Activated T-cell treated with anti-CD3 and anti-CD28 coated beads, Interleukin-2, amount 50 U/mL, for 72 hours (primary cell): ENCODE measurements at places on chromosomes 11 and 22. TPM values are rescaled to one million over a fixed set of nuclear protein-coding genes. Genes with fewer than 3 reads are reported as not detected.

DNA sequence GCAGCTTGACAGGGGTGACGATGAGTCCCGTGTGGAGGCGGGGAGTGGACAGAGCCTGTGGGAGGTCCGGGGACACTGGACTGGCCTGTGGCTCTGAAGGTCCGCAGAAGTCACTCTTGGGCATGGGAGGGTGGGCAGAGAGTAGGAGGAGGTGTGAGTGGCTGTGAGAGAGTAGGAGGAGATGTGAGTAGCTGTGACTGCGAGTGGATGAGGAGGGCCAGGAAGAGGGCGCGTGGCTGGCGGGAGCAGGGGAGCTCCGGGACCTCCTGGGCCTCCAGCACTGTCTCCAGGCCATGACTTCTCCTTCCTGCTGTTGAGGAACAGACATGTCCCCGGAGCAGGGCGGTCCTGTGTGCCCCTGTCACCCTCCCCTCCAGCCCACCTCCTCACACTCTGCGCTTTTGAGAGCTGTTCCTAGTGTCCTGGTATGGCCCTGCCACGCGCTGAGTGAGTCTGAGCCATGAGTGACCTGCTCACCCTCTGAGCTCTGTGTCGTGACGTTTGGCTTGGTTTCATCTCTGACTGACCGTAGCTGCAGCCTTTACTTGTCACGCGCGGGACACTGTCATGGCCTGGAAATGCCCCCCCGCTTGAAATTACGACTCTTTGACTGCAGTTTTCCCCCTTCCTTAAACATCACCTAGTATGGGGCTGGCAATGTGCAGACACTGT, 391.5 kb downstream of the TBC1D22A start:
- DNase-seq, result no peak

DNA sequence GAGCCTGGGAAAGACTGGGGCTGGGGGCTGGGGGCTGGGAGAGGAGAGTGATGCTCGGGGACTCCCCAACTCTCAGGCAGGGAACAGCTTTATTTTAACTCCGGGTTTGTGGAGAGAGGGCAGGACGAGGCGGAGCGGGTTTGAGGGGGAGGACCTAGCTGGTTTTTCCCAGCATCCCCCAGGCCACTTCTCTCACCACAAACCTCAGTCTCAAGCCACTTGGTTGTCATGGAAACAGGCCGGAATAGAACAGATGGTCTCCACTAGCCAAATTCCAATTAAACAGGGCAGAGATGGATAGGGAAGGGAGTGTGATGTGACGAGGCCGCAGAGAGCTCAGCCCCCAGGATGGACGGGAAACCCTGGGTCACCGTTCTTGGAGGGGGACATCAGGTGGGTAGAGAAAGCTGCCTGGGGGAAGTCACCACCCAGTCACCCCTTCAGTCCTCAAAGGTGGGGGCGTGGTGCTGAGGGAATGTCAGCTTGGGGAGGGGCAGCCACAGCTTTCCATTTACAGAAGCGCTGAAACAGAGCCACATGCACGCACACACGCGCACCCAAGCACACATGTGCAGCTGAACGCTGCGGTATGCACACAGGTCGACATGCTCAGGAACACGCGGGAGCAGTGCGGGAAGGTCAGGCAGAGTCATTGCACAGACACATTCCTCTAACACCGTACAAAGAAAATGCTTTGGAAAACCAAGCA, 19.2 kb downstream of the NECTIN1 start:
- DNase-seq, result no peak

- no peak for DNase-seq
Measured at GRCh38 chr11:111823131-111823530, 48.2 kb downstream of the ALG9 start.

GRCh38 chr11:124285610-124286344, 28.0 kb downstream of the OR8D1 start:
- no peak for DNase-seq

- no peak for DNase-seq
Measured at GRCh38 chr11:44957776-44958564, 7.3 kb upstream of the TP53I11 start.

GRCh38 chr11:121466063-121466794, 13.5 kb upstream of the SORL1-AS1 start:
- peak; percentile 43 for DNase-seq

DNA sequence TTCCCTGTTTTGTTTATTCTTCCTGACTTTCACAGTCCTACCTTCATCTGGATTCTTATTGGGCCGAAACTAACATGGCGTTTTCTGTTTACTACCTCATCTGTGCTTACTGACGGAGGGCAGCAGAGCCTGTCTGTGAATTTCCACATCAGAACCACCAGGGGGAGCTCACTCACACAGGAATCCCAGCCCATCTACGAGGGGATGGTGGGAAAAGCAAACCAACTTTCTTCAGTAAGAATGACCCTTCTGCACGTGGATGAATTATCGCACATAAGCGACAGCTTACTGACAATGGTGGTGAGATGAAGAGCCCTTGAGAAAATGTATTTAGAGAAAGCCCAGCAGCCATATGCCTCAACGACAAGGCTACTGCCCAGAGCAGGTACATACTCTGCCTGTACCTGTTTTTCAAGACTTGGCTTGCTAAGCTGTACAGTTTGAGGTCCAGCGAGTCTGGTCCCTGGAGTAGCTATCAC, 42.5 kb downstream of the LARGE2 start:
- peak; percentile 61 for DNase-seq

DNA sequence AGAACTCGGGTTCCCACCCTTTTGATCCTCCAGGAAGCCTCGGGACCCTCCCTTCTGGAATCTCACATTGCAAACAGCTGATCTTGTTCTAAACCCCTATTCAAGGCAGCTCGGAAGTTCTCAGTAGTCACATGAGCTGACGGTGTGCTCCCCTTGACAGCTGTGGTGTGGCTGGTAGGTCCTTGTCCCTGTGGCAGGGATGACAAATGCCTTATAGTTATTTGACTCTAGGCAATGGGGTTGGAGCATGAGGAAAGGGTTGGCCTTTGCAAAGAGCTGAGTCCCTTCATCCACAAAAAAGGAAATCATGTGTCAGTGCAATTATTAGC, 23.6 kb downstream of the EIF4G2 start:
- DNase-seq, result no peak

- no peak for DNase-seq
Measured at GRCh38 chr11:116864531-116864930, 27.1 kb upstream of the APOA1 start.

DNA sequence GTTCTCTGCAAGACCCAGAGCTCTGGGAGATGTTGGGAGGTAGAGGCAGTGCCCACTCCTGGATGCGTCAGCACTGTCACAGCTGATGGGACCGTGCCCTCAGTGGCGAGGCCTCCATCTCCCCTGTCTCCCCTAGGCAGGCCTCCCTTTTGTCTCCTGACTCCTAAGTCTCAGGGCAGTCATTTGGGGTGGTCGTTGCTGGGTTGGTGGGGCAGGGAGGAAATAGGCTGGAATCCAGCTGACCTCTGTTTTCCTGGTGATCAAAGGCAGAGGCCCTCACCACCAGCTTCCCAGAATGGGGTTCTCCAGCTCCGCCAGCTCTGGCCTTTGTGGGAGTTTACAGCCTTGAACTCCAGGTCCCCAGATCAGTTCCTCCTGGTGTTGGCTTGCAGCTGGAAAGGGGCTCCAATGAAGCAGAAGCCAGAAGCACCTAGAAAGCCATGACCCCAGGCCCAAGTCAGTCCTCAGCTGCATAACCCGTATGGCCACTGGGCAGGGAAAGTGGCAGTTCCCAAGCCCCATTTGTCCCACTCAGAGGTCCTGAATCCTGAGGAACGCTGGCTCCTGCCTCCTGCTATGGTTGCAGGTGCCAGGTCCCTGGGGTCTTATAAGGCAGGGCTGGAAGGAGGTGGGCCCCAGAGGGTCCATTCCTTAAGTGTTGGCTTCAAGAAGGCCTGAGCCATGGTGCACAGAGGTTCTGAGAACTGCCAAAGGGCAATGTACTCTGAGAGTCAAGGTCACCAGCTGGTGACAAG, 7.3 kb upstream of the FXYD2 start:
- DNase-seq, result no peak

DNA sequence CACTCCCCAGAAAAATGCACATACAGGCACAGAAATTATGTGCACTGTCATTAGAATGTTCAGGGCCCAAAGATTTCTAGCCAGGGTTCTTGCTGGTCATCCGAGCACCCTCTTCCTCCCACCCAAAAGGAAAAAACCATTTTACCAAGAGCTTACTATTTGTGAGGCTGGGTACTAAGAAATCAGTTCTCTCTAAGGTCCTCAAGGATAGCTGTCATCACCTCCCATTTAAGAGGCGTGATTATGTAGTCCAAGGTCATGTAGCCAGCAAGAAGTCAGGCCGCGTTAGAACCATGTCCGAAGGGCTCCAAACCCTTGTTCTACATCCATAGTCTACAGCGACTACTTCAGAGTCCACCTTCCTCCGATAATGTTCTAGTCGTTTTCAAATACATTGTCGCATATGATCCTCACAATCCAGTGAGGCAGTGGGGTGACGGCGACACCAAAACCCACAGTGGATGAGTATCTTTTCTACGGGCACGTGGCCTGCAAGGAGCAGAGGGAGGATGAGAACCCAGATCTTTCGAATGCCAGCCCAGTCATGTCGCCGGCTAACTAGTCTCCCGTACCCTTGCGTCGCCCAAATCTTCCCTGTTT, 634 bp downstream of the TIMM8B start:
- DNase-seq, result peak; percentile 56

GRCh38 chr11:405954-406795, 8.6 kb downstream of the SIGIRR start:
- no peak for DNase-seq

DNA sequence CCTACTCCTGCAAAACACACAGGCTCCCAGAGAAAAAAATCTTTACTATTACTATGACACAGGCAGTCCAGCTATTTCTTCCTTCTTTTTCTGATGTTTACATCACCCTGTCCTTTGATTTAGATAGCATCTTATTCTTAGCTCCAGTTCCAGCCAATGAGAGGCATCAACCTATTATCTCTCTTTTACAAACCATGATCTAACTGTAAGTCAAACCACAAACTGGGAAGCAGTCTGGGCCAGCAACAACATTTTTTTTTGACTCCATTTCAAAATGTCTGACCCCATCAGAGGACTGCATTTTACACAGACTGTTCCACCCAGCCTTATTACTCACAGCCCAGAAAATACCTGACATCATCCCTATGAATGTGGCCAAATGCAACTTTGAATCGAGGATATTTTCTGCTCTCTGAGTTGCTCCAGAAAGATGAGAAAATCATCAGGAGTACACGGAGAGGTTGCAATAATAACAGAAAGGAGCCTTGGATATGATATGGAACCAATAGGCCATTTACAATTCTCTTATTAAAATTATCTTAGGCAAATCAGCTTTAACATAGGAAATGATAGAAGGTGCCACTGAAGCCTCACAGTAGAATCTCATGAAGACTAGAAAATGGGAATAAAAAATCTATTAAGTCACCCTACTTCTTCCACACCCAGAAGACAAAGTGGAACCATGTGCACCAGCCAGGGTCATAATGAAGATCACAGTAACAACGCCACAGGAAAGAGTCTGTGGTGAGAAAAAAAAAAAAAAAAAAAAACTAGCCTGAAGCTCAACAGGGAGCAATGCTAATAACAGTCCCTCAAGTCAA, 21.2 kb downstream of the TBRG1 start:
- no peak for DNase-seq

GRCh38 chr11:79940974-79941735, 500.3 kb upstream of the TENM4 start:
- no peak for DNase-seq

GRCh38 chr11:1520663-1521267, 34.2 kb upstream of the MOB2 start:
- no peak for DNase-seq

- no peak for DNase-seq
Measured at GRCh38 chr11:109304159-109304558, 117.8 kb upstream of the C11orf87 start.

GRCh38 chr22:30370641-30371230, 13.9 kb downstream of the CCDC157 start:
- DNase-seq, result no peak

DNA sequence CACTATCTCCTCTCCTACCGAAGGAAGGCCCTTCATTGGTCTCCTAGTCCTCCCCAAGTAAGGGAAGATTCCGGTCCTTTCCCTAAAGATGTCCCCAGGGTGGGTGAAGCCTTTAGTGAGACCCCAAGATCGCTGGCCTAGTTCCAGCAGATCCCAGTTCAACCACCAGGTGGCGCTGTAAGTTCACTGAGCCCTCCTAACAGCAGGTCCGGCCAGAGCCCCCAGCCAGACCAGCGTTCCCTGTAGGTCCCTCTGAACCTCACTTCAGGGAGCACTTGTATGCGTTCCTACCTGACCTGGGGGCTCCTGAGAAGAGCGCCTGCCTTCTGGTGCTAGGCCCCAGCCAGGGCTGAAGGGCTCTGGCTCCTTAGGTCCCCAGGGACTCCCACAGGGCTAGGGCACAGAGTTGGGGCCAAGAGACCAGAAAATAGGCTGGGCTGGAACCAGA, 38.1 kb downstream of the LMO1 start:
- DNase-seq, result peak; percentile 73

GRCh38 chr11:100757646-100758045, 70.6 kb downstream of the ARHGAP42 start:
- DNase-seq, result no peak

GRCh38 chr11:88318017-88318416, 19.5 kb downstream of the CTSC start:
- DNase-seq, result no peak

DNA sequence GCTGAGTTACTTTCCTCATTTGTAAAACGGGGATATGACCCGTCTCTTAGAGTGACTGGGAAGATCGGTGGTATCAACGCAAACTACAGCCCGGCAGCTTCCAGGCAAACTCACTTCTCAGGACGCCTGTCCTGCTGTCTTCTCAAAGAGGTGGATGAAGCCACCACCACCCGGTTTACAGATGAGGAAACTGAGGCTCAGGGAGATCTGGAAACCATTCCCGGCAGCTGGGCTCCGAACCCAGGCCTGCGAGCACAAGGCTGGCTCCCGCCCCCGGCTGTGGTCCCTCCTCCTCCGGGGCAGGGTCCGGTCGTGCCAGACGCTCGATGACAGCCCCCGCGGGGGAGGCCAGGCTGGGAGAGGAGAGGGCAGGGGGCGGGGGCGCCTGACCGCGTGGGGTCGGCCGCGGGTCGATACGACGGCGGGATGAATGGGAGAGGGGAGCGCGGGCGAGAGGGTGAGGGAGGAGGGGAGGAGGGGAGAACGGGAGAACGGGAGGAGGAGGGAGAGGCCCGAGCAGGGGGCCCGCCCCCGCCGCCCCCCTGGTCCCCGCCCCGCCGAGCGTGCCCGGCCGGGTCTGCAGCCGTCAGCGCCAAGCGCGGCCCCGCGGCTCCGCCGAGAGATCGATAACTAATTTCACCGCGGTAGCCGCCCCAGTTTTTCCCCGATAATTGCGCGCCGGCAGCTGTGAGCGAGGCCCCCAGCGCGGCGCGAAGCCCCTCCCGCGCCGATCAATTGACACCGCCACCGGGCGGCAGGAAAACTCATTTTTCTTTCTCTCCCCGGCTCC, 14.0 kb downstream of the IGLL1 start:
- DNase-seq, result peak; percentile 11

GRCh38 chr22:43789452-43789851, 22.7 kb downstream of the EFCAB6 start:
- no peak for DNase-seq

TYR gene
- not detected for total RNA-seq

WNT7B gene
- total RNA-seq, result not detected

GAL3ST1 gene
- total RNA-seq, result 1.7 TPM

MFNG gene
- 116 TPM for total RNA-seq

NPAS4 gene
- total RNA-seq, result not detected

LMO2 gene
- total RNA-seq, result not detected

C11orf86 gene
- not detected for total RNA-seq

SLC6A5 gene
- total RNA-seq, result not detected

RASGRP2 gene
- 27.9 TPM for total RNA-seq

PHOX2A gene
- not detected for total RNA-seq
